ENCODE measurements at places on chromosomes 12 and 14.

- peak; percentile 95 for DNase-seq
Measured at GRCh38 chr14:90556012-90556477, 159.2 kb downstream of the CALM1 start.

GRCh38 chr12:109946505-109946904, 46.4 kb downstream of the TCHP start:
- no peak for DNase-seq

- DNase-seq, result no peak
Measured at GRCh38 chr14:70887207-70887681, 20.0 kb upstream of the PCNX1 start.

- no peak for DNase-seq
Measured at GRCh38 chr14:53147208-53147607, 5.9 kb downstream of the DDHD1 start.
